Osteocyte (in vitro differentiated cells): ENCODE measurements at places on chromosomes 12 and 14. TPM values are rescaled to one million over a fixed set of nuclear protein-coding genes. Genes with fewer than 3 reads are reported as not detected.

The HNF1A gene
- not detected in 2 replicates for total RNA-seq

The AMN gene
- 0.37 and 0.86 TPM in 2 replicates for total RNA-seq

The TMEM179 gene
- not detected in 2 replicates for total RNA-seq

The FAM90A1 gene
- total RNA-seq, result not detected in 2 replicates

DNA sequence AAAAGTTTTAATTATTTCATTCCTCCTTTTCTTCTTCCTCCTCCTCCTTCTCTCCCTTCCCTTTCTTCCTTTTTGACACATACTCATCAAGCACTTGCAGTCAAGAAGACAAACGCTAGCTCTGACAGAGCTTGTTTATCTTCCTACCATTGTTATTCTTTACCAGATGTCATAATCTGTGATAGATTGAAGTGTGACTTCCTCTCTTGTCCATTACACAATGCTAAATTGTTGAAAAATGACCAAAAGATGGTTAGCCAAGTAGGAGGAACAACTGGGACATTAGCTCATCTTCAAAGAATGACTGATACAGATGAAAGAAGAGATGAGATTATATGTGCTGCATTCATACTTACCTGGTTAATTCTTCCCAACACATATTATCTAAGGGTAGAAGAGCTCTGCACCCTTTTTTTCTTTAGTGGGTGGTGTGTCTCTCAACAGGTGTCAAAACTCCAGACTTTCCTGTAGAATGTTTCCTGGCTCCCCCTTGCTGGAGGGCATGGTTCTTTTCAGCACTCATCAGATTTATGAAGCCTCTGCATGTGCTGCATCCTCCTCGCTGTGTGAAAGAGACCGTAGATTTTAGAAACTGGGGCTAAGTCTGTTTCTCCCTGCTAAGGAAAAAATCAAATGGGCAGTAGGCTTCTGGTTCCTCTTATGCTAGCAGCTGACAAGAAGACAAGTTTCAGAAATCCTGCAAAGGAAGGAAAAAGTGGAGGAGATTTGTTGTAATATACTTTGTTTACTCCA lies 147.1 kb downstream of the TMX1 start:
- H3K27ac ChIP-seq, result no peak overlapping the region
- H3K4me1 ChIP-seq, result peaks cover 24% of the 10 kb centered on the region
- no peaks in the 10 kb centered on the region for H3K27me3 ChIP-seq

GRCh38 chr14:44316647-44317440 lies 190.2 kb downstream of the FSCB start:
- no peak overlapping the region for H3K4me3 ChIP-seq
- H3K4me1 ChIP-seq, result peaks cover 15% of the 10 kb centered on the region
- H3K27ac ChIP-seq, result peak overlapping the region; percentile 52
- no peak for DNase-seq
- H3K27me3 ChIP-seq, result no peaks in the 10 kb centered on the region

The CCDC88C gene
- total RNA-seq, result 1.1 and 1.4 TPM in 2 replicates

- no peaks in the 10 kb centered on the region for H3K4me1 ChIP-seq
- peaks cover 8% of the 10 kb centered on the region for H3K36me3 ChIP-seq
- no peak overlapping the region for H3K4me3 ChIP-seq
- H3K27ac ChIP-seq, result no peak overlapping the region
- no peak for DNase-seq
Observed at GRCh38 chr12:45183246-45183645, 32.6 kb upstream of the ANO6 start.

The FAR2 gene
- total RNA-seq, result 34.4 and 37.1 TPM in 2 replicates

The ADGRD1 gene
- 1.0 and 1.5 TPM in 2 replicates for total RNA-seq
